Activated B cell treated with CpG ODN at 0.5 μM for 24 hours (primary cell): ENCODE measurements at places on chromosomes 16 and 17. TPM values are rescaled to one million over a fixed set of nuclear protein-coding genes. Genes with fewer than 3 reads are reported as not detected.

DNA sequence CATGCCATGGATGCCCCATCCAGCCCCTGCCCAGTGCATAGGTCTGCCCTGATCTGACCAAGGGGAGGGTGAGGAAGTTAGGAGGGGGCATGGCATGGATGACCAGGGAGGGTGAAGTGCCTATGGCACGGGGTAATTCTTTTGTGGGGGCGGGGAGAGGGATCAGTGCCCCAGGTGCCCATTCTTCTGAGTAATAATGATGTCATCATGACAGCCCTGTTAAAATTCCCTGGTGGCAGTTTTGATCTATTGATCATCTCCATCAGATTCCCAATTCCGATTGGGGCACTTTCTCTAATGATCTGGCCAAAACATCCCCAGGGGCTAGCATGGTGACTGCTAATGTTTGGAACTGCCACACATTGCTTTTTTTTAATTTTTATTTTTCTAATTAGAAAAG, 392.2 kb downstream of the UTP18 start:
- no peak overlapping the region for H3K4me3 ChIP-seq
- DNase-seq, result no peak
- H3K4me1 ChIP-seq, result no peaks in the 10 kb centered on the region
- no peak overlapping the region for H3K27ac ChIP-seq

DNA sequence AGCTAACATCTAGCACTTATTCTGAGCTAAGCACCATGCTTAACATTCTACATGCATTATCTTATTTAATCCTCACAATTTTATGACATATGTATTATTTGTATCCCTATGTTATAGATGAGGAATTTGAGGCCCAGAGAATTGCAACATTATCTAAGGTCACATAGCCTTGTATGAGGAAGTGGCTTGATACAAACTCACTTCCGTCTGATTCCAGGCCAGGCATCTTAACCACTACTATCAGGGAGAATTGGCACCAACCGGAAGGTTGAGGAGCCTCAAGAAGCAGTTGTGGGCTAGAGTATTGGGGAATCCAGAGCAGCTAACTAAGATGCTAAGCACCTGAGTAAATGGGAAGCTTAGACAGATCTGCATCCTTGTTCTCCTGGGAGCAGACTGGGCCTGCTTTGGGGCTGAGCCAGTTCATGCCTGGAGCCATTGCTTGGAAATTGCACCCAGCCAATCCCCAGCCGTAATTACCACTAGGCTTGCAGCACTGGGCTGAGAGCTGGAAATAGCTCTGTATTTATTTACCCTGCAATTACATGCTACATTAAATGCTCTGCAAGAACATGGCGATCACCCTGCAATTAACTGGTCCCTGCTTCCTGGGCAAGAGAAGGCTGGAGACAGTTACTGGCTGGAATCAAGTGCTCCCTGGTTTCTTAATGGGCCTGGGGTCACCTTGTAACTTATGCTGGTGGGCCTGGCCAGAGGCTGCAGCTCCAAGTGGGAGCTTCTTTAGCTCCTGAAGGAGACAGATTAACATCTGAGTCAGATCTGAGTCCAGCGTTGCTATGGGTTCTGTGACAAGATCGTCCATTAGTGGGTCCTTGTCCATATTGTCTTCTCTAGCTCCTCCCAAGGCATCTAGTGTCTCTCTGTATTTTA, 273.1 kb upstream of the CCL2 start:
- H3K27ac ChIP-seq, result no peak overlapping the region
- H3K36me3 ChIP-seq, result no peaks in the 10 kb centered on the region
- no peaks in the 10 kb centered on the region for H3K27me3 ChIP-seq
- no peaks in the 10 kb centered on the region for H3K4me1 ChIP-seq

GRCh38 chr17:4715063-4715744, 4.8 kb downstream of the ARRB2 start:
- H3K36me3 ChIP-seq, result peaks cover 45% of the 10 kb centered on the region
- peaks cover 44% of the 10 kb centered on the region for H3K4me1 ChIP-seq
- H3K27ac ChIP-seq, result peak overlapping the region; percentile 81
- DNase-seq, result no peak
- peak overlapping the region; percentile 52 for H3K4me3 ChIP-seq

DNA sequence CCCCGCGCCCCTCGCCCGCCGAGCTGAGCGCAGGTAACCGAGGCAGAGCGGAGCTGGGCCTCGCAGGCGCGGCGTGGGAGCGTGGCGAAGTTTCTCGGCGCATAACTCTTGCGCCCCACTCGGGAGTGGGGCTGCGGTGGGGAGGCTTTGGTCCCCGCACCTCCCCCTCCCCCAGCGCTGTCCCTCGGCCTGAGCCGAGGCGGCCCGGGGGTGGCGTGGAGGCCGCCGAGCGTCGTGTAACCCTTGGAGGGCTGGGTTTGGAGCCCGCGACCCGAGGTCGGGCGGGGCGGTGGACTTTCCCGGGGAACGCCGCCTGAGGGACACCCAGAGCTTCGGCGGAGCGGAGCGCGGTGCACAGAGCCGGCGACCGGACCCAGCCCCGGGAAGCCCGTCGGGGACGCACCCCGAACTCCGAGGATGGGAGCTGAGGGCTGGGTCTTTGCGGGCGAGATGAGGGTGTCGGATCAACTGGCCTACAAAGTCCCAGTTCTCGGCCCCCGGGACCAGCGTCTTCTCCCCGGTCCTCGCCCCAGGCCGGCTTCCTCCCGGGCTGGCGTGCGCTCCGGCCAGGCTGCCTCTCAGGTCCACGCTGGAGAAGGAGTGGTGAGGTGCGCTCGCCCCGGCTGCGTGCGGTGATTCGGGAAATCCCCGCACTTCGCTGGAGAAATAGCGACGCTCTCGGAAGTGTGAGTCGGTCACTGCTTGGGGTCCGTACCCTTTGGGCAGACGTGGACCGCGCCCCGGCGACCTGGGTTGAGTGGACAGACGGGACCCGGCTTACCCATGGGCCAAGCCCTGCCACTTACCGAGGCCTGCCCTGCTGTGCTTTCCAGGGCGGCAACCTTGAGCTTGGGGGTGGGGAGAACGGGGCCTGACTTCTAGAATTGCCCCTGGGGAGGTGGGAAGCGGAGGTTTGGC, 168.4 kb downstream of the RAB11FIP4 start:
- H3K4me1 ChIP-seq, result peaks cover 33% of the 10 kb centered on the region
- no peaks in the 10 kb centered on the region for H3K36me3 ChIP-seq
- H3K4me3 ChIP-seq, result peak overlapping the region; percentile 62
- peaks cover 1% of the 10 kb centered on the region for H3K27me3 ChIP-seq

DNA sequence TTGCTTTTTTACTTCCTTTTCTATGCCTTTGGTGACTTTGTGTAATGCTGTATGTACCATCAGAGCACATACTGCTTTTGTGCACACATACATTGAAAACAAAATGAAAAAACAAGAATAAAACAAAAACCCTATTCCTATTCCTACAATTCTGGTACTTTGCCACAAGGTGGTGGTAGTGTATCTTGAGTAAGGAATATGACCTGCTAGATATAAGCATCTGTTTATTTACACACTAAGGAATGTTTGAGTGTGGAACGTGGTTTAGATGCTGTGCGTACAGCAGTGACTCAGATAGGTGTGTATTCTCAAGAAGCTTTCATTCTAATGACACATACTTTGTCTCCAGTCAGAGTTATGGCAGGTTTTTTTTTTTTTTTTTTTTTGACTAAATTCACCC, 606.2 kb downstream of the WWOX start:
- H3K27me3 ChIP-seq, result no peaks in the 10 kb centered on the region
- H3K27ac ChIP-seq, result no peak overlapping the region
- H3K4me3 ChIP-seq, result no peak overlapping the region
- no peak for DNase-seq
- H3K36me3 ChIP-seq, result no peaks in the 10 kb centered on the region
- peaks cover 3% of the 10 kb centered on the region for H3K4me1 ChIP-seq

- H3K4me3 ChIP-seq, result no peak overlapping the region
- no peak for DNase-seq
- H3K36me3 ChIP-seq, result no peaks in the 10 kb centered on the region
- no peak overlapping the region for H3K27ac ChIP-seq
- no peaks in the 10 kb centered on the region for H3K4me1 ChIP-seq
Measured at GRCh38 chr16:83143788-83144187, 517.0 kb downstream of the CDH13 start.

DNA sequence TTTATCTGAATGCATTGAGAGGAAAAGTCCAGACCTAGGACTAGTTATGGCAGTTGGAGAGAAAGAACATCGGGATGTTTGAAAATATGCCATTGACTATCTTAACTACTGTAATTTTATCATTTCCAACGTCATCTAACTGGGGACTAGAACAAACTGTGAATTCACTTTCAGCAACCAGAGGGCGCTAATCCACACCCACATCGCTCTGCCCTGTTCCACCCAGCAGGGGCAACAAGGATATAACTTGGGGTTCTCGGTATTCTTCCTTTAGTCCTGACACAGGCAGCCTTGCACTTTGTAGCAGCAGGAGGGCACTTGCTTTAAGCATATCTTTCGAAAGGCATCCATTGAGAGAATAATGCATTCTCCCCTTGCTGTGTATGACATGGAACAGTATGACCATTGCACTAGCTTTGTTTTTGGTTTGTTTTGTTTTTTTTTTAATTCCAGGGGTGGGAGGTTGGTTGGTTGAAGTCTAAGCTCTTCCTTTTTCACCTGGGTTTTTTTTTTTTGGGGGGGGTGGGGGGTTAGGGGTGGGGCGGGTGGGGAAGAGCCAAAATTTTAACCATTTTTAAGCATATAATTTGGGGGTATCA, 31.5 kb downstream of the SIAH1 start:
- no peak overlapping the region for H3K4me3 ChIP-seq
- peaks cover 28% of the 10 kb centered on the region for H3K4me1 ChIP-seq
- H3K36me3 ChIP-seq, result peaks cover 62% of the 10 kb centered on the region
- no peak for DNase-seq
- no peaks in the 10 kb centered on the region for H3K27me3 ChIP-seq

DNA sequence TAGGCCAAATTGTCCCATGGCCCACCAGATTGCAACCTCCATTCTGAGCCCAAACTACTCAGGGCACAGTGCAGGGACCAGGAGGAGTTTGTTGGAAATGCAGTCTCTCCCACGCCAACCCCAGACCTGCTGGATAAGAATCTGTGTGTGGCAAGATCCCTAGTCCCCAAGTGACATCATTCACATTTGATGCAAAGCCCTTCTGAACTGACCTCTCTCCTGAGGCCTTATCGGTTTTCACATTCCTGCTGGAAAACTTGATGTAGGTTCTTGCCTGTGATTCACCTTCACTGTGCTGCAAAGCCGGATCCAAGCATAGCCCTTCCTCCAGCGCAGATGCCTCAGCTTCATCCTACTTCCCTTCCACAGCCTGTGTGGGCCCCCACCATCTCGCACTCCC, 6.6 kb upstream of the SHCBP1 start:
- no peaks in the 10 kb centered on the region for H3K36me3 ChIP-seq
- H3K4me1 ChIP-seq, result no peaks in the 10 kb centered on the region
- H3K27me3 ChIP-seq, result no peaks in the 10 kb centered on the region
- no peak for DNase-seq
- no peak overlapping the region for H3K4me3 ChIP-seq

GRCh38 chr17:79681628-79682261, 49.0 kb upstream of the ENPP7 start:
- H3K4me3 ChIP-seq, result no peak overlapping the region
- H3K27ac ChIP-seq, result no peak overlapping the region
- H3K36me3 ChIP-seq, result no peaks in the 10 kb centered on the region
- no peak for DNase-seq

- peaks cover 6% of the 10 kb centered on the region for H3K27me3 ChIP-seq
- no peak for DNase-seq
- no peaks in the 10 kb centered on the region for H3K36me3 ChIP-seq
- H3K4me3 ChIP-seq, result no peak overlapping the region
Measured at GRCh38 chr16:84323606-84324005, 28.9 kb downstream of the WFDC1 start.

ZNF19 gene
- 10.5 TPM in 2 replicates for total RNA-seq

AANAT gene
- 0.55 TPM in 1 of 2 replicates, not detected in the other for total RNA-seq

TNK1 gene
- total RNA-seq, result 3.5 and 5.8 TPM in 2 replicates
